ENCODE measurements at places on chromosomes 16 and 17.
A peak's percentile ranks its signal among the peaks of the same experiment; 100 is the strongest.

- DNase-seq = no peak
Observed at GRCh38 chr17:44191369-44191768, 4.6 kb downstream of the TMUB2 start.

- DNase-seq = no peak
Observed at GRCh38 chr16:77850636-77851333, 62.4 kb downstream of the VAT1L start.

DNA sequence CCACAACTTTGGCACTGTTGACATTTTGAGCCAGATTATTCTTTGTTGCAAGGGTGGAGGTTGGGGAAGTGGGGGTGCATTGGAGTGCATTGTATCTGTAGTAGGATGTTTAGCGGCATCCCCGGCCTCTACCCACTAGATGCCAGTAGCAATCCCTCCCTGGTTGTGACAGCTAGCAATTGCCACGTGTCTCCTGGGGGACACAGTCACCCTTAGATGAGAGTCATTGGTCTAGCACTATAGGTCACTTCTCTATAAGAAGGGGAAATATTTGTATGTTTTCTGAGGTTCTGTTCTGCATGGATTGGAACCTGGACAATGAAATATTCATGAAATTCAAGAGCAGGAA, 32.4 kb downstream of the MSI2 start:
- no peak for DNase-seq

- DNase-seq = no peak
Observed at GRCh38 chr16:69453936-69454335, 29.5 kb downstream of the CYB5B start.

- peak; percentile 11 for DNase-seq
Observed at GRCh38 chr17:66426397-66427033, 124.1 kb downstream of the PRKCA start.

GRCh38 chr17:69637446-69638156, 223.1 kb downstream of the MAP2K6 start:
- DNase-seq = no peak

- DNase-seq = no peak
Observed at GRCh38 chr17:20613905-20614304, 34.4 kb downstream of the CDRT15L2 start.

DNA sequence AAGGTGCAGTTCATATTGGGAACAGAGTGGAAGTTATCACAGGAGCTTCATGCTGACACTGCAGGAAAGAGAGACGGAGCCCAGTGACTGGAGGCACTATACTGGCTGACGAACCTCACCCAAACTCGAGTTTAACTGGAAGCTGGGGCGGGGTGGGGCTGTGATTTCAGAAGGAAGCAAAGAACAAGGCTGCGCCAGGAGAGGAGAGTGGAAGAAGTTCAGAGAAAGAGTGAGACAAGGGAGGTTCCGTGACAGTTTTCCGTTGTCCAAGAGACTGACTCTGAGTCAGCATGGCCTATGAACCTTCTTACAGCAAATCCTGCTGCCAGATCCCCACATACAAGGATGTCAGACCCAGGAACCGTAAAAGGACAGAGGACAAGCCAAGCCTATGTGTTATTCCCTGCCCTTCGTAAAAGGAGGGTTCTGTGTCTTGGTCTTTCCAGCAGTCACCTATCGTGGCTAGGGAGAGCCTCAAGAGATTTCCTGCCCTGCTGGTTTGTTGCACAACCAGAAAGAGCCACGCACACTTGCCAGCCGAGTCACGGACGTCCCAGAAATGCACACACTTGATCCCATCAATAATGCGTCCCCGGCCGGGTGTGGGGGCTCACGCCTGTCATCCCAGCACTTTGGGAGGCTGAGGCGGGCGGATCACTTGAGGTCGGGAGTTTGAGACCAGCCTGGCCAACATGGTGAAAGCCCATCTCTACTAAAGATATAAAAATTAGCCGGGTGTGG, 5.1 kb downstream of the PITPNA start:
- DNase-seq = no peak

DNA sequence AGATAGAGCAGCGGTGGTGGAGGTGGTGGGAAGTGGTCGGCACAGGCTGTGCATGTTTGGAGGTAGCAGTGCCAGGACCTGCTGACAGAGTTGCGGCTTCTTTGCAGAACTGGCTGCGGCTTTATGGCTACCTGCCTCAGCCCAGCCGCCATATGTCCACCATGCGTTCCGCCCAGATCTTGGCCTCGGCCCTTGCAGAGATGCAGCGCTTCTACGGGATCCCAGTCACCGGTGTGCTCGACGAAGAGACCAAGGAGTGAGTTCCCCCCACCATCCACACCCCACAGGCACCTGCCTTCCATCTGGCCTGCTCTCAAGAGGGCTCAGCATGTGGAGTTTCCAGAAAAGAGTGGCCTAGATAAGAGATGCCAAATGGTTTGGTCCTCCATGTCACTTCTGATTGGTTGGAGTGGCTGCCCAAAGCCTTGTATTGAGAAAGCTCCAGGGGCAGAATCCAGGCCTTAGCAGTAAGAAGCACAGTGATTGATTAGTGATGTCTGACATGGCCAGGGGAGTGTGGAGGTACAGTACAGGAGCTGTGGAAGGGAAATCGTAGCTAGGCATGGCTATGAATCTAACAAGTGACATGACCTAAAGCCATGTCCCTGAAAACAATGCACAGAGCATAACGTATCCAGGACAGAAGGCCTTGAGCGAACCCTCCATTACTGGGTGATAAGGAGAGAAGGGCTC, 12.0 kb downstream of the MMP15 start:
- no peak for DNase-seq

- DNase-seq = no peak
Observed at GRCh38 chr17:29140631-29141513, 39.3 kb downstream of the MYO18A start.

- no peak for DNase-seq
Observed at GRCh38 chr16:55572439-55572838, 6.0 kb downstream of the CAPNS2 start.

GRCh38 chr17:39064374-39064773, 87.1 kb downstream of the PLXDC1 start:
- no peak for DNase-seq

GRCh38 chr16:75695708-75696107, 5.6 kb downstream of the DUXB start:
- no peak for DNase-seq

DNA sequence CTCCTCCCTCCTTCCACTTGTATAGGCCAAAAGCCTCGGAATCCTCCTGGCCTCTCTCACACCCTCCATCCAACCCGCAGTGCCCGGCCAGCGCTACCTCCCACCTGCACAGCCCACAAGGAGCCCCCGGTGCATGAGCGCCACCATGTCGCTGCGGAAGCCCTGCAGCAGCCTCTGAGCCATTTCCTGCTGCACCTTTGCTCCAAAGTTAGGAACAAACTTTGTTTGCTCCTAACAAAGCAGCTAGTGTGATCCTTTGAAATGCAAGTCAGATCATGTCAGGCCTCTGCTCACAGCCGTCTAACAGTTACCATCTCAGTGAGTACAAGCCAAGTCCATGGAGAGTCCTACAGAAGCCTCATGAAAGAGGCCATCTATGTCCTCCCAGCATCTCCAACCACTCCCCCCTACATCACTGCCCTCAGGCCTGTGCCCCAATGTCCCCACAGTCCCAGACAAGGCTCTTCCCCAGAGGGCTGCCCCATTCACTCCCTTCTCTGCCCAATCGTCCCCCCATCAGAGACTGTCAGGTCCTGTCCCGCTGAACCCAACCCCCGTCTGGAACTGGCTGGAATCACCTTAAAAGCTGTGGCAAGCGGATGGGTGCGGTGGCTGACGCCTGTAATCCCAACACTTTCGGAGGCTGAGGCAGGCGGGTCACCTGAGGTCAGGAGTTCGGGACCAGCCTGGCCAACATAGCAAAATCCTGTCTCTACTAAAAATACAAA, 7.5 kb downstream of the DCAKD start:
- no peak for DNase-seq

- no peak for DNase-seq
Observed at GRCh38 chr16:1152123-1152638, 725 bp upstream of the CACNA1H start.

DNA sequence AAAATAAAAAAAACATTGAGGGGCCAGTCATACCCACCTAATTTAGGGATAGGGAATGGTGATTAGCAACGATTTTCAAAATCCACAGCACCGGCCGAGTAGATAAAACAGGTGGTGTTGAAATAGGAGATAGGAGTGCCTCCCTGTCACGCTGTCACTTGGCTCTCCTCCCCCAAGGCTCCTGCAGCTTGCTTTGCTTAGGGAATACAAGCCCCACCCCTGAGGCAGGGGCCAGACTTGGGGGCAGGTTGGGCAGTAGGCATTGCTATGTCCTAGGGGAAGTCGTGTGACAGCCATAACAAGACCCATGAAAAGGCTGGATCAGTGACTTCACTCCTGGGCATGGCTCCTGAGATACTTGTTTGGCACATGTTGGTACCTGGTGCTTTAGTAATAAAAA, 25.8 kb downstream of the POLR2A start:
- DNase-seq = no peak

- DNase-seq = no peak
Observed at GRCh38 chr16:84245956-84246678, 6.3 kb upstream of the KCNG4 start.

- DNase-seq = no peak
Observed at GRCh38 chr17:31156326-31156725, 61.5 kb downstream of the NF1 start.

DNA sequence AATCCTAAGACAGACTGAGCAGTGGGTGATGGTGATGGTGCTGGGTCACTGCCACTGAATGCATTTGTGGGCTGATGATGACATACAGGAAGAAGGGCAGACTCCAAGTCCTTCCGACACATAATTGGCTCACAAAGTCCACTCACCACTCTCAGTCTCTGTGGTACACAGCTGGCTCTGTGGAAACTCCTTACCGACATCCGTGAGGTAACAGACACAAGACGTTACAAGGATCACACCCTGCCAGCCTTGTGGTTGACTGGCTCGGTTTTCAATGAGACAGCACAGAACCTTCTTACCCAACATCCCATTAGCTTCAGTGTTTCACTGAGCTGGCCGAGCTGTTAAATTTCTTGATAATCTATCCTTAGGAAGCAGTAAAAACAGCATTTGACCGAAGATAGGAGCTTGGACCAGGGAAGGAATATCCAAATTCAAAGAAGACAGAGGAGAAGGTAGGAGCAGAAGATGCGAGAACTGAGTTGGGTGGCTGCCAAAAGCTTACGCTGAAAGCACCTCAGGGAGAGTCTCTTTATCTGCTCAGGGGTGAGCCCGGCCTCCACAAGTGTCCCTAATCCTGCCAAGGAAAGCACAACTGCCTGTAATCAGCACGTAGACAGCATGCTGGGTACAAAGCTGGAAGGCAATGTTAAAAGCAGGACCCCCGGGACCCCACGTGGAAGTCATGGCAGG, 5.5 kb upstream of the MXRA7 start:
- no peak for DNase-seq

GRCh38 chr17:9932491-9932890, 27.4 kb upstream of the RCVRN start:
- no peak for DNase-seq

GRCh38 chr17:51203838-51204237, 37.6 kb downstream of the NME2 start:
- DNase-seq = no peak

- DNase-seq = no peak
Observed at GRCh38 chr16:57910696-57911095, 60.2 kb downstream of the CNGB1 start.

DNA sequence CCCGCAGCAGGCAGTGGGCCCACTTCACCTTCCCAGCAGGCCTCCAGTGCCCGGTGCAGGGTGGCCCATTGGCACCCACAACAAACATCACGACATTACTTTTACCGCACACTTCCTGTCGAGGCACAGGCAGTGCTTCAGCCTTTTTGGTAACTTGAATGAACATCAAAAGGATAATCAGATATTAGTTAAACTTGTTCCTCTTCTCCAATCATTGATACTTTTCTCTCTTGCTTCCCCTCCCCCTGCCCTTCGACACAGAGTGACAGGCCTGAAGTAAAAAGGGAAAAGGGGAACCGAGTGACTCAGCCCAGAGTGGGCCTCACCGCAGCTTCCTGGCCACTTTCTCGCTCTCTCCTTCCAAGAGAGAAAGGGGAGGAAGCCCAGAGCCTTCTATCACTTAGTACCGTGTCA, 507.0 kb downstream of the MAF start:
- no peak for DNase-seq
